CD4-positive, alpha-beta T cell treated with Interleukin-6 at 100 ng/mL for 8 hours (primary cell): ENCODE measurements at places on chromosomes 11 and 22.

DNA sequence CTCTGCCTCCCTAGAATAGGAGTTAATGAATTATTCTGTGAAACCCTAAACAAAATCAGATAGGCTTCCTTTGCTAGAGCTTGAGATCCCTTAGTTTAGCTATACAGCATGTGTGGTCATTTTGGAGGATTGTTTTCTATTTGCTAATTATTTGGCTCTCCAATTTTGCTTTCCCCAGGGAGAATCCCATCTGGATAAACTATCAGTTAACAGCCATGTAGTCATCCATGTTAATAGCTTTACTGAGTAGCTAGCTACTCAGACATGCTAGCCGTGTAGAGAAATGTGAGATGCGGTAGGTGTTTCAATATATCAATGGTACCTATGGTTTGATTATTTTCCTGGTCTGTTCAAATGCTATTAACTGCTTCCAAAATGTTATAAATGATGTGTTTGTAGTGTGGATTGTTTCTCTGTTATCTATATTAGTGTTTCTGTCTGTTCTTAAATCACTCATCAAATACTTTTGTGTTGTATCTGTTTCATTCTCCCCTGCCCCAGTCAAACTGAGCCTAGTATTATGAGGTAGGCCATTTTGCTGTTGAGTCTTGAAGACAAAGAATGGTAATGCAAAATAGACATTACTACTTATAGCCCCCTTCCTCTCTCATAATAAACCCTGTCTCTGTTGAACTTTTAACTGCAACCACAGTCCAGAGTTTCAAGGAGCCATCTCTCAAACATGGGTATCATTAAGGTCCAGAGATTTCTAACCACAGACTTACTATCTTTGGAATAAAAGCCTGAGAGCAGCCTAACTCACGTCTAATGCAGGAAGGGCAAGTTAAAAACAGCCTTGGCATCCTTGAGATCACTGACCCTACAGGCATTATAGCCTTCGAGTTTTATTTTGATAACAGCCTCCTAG is 56.1 kb upstream of the GRAMD1B start:
- no peak for DNase-seq

GRCh38 chr11:27616711-27617110 is 83.5 kb downstream of the BDNF start:
- no peak for DNase-seq

GRCh38 chr11:61277186-61278000 is 17.7 kb downstream of the VWCE start:
- no peak for DNase-seq

- no peak for DNase-seq
Measured at GRCh38 chr11:12746593-12747097, 72.4 kb downstream of the TEAD1 start.

GRCh38 chr11:72668629-72669347 is 5.4 kb downstream of the PDE2A start:
- no peak for DNase-seq

DNA sequence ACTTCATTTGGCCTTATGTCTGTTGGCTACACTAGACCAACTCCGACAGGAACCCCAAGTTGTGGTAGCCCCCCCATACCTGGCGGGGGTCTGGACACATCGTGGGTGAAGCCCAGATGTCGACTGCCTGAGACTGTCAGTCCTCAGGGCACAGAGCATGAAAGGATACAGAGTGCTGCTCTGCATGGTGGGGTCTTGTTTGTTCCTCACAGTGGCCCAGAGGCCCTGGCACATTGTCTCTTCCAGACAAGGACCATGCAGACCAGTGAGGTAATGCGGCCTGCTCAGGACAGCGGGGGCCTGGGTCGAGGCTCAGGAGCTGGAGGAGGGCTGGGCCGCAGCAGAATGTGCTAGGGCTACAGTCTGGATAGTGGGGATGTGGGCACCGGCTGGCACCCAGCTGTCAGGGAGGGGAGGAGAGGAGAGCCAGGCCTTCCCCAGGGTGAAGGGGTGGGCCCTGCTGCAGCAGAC is 14.6 kb downstream of the CAPN5 start:
- DNase-seq: no peak

- no peak for DNase-seq
Measured at GRCh38 chr11:11780858-11781257, 60.9 kb upstream of the USP47 start.

- peak; percentile 49 for DNase-seq
Measured at GRCh38 chr22:46737105-46737975, 712 bp downstream of the CERK start.

DNA sequence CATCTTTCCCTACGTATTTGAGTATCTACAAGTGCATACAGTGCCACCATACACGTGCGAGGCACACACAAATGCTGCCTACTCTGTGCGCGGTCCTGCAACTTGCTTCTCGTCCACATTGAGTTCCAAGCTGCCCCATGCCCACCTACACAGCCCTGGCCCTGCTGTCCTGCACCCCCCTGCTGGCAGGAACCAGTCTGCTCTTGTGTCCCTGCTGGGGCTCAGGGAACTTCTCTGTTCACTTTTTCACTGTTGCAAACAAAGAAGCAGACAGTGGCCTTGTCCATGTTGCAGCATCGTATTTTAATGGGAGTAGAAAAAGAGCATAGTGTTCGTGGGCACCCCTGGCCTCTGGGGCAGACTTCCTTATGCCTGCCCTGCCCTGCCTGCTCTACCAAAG is 14.0 kb downstream of the CPT1A start:
- no peak for DNase-seq

DNA sequence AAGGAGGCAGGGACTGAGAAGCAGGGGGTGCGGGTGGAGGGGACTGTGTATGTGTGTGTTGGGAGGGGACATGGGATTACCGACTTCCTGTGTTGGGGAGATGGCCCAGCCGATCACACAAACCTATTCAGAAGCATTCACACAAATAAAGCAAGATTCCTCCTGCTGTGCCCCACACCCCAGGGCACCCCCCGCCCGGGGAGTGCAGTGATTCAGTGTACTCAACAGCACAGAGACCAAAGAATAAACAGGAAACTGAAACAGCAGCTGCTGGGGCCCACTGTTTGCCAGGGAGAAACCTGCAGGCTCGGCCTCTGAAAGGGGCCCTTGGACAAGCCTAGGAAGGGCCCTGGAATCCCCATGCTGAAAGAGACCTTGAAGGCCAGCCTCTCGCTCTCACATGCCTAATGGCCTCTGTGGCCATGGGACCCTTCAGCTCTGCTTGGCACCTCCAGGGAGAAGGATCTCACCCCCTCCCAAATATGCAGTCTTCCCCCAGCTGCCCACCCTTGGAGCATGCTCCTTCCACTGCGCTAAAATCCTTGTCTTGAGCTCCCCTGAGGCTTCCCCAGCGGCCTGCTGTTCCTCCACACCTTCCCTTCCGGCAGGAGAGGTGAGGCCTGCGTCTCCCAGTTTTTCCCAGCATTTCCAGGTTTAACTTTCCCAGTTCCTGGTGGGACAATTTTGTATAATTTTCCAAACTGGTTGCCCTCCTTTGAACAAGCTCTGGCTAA is 72.9 kb downstream of the CSNK2A3 start:
- DNase-seq: no peak

GRCh38 chr22:41561335-41561734 is 525 bp downstream of the CSDC2 start:
- DNase-seq: no peak

- no peak for DNase-seq
Measured at GRCh38 chr11:110645253-110645652, 67.0 kb downstream of the ARHGAP20 start.

DNA sequence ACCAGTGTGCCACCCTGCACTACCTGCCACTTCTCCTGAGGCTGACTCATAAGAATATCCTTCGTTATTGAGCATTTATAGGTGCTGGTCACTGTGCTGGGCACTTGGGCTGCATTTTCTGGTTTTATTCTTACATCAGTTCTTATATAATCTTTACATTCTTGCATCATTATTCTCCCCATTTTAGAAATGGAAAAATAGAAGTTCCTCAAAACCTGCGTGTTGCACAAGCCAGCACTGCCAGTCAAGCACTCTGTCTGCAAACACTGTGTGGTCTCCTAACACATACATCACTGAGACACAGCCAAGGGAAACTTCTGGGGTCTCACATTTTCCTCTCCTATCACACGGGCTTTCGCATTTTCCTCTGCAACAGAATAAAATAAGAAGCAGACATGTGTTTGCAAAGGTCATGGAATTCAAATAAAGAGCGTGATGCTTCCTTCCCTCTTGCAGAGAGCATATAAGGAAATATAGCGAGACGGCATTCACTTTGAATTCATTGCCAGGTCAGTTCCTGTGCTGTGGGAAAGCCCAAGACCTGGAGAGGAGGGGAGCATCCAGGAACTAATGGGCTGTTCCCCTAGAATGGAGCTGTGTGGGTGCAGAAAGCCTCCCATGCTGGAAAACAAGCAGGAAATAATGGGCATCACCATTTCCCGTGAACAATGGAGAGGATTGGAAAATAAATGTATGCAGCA is 73.9 kb upstream of the SEZ6L start:
- DNase-seq: no peak

GRCh38 chr22:38051261-38051660 is 5.9 kb upstream of the PICK1 start:
- DNase-seq: no peak

- no peak for DNase-seq
Measured at GRCh38 chr11:48032721-48033120, 52.4 kb downstream of the PTPRJ start.

DNA sequence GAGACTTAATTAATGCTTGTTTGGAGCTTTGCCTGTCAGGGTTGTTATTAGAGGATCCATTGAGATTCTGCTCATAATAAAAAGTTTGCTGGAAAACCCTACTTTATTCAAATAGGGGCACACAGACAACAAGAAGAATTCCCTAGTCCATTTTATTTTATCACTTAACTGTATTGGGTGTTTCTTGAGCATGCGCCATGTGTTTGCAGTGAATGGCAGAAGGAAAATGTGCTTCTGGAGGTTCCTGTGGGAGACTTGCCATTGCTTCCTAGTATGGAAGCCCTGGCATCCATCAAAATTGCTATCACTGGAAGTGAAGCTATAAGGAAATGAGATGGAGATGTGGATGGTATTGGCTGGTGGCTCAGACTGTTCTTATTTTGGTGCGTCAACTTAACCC is 106.6 kb upstream of the GALNT18 start:
- no peak for DNase-seq
